Activated T-cell treated with anti-CD3 and anti-CD28 coated beads, Interleukin-2, amount 50 U/mL, for 48 hours (primary cell): ENCODE measurements at places on chromosomes 11 and 22.

DNA sequence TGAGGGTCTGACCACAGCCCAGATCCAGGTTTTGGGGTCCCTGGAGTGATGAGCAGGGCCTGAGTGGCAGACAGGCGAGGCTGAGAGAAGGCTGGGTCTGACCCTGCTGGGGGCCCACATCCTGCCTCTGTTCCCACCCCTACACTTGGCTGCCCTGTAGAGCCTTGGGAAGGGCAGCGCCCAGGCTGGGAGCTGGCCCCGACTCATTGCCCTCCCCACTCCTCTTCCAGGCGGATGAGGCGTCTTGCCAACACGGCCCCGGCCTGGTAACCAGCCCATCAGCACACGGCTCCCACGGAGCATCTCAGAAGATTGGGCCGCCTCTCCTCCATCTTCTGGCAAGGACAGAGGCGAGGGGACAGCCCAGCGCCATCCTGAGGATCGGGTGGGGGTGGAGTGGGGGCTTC lies 4.9 kb downstream of the DERL3 start:
- no peak for DNase-seq

GRCh38 chr11:14269692-14270573 lies 89.0 kb downstream of the RRAS2 start:
- no peak for DNase-seq

DNA sequence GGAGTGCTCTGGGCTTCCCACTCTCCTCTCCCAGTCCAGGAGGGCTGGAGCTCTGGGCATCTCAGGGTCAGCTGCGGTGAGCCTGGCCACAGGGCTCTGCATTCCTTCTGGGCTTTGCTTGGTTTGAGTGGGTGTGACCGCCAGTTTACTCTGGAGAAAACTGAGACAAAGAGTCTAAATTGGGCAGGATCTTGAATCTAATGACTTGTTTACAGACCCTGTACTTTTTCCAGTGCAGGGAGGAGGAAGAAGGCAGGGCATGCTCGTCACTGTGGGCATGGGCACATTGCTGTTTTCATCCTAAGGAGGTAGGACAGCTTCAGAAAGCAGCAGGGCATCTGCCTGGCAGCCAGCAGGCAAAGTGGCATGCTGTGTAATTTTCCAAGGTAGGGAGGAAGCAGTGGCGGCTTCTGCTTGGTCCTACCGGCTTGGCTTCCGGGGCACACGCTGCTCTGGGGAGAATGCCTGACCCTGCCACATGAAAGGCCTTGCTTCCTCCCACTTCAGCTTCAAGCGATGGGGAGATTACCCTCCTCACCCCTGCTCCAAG lies 22.9 kb downstream of the FLI1 start:
- DNase-seq = peak; percentile 63

DNA sequence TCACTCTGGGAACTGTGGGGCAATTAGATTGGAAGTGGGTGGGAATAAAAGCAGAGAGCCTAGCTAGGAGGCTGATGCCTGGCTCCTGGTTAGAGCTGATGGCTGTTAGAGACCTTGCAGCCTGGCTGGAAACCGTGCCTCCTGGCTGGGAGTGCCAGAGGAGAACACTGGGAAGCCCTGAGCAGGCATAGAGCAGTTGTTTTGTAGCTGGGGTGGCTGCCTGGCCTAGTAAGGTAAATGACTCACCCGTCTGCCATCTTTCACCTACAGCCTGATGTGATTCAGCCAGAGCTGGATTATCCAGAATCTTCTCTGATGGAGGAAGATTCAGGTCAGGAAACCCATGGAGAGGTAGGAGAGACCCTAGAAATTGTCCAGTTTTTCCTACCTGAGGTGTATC lies 6.1 kb downstream of the UQCR10 start:
- DNase-seq = no peak

DNA sequence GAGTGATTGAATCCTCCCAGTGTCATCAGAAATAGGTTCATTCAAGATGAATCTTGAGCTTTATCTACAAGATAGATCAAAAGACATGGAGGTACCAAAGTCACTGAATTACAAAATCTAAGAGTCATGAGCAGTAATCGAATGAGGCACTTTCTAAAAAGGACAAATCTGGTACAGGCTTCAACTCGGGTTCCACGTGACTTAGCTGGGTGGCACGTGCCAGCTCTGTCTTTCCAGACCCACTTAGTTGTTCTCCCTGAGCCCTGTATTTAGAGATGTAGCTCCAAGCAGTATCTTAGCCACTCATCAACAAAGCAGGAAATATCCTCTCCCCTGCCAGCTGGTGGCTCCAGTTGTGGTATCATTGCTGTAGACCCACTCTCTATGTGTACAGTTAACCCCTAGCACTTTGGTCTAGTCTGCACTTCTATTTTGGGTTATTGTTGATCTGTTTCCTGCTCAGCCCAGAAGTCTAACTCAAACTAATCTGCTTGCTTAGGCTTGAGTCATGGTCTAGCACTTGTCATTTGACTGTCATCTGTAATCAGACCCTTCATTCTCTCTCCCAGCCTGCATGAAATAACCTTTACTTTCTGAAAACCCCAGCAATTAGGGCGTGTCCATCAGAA lies 528.7 kb downstream of the ETS1 start:
- no peak for DNase-seq

- DNase-seq = no peak
These were observed 12.8 kb downstream of the PRR5 start for GRCh38 chr22:44714703-44715350.

GRCh38 chr11:92087725-92088537 lies 136.7 kb upstream of the FAT3 start:
- DNase-seq = no peak

- DNase-seq = peak; percentile 78
These were observed 76.0 kb upstream of the GRK3 start for GRCh38 chr22:25488244-25489020.

GRCh38 chr11:11236498-11237059 lies 116.5 kb downstream of the CSNK2A3 start:
- no peak for DNase-seq

DNA sequence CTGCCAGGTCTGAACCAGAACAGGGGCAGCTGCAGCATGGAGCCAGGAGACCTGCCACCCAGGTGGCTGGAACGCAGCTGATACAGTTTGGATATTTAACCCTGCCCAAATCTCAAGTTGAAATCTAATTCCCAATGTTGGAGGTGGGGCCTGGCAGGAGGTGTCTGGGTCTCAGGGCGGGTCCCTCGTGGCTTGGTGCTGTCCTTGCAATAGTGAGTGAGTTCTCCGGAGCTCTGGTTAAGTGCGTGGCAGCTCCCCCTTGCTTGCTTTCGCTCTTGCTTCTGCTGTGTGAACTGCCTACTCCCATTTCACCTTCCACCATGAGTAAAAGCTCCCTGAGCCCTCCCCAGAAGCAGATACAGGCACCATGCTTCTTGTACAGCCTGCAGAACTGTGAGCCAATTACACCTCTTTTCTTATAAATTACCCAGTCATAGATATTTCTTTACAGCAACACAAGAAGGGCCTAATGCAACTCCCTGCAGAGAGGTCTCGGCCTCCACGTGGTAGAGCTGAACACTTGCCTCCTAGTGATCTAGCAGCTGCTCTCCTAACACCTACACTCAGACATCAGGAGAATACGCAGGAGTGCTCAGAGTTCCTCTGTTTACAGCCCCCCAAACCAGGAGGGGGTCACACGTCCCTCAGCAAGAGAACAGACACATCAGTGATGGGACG lies 203.7 kb downstream of the CTTN start:
- no peak for DNase-seq

GRCh38 chr11:37107831-37108230 lies 509.8 kb upstream of the RAG2 start:
- DNase-seq = no peak

DNA sequence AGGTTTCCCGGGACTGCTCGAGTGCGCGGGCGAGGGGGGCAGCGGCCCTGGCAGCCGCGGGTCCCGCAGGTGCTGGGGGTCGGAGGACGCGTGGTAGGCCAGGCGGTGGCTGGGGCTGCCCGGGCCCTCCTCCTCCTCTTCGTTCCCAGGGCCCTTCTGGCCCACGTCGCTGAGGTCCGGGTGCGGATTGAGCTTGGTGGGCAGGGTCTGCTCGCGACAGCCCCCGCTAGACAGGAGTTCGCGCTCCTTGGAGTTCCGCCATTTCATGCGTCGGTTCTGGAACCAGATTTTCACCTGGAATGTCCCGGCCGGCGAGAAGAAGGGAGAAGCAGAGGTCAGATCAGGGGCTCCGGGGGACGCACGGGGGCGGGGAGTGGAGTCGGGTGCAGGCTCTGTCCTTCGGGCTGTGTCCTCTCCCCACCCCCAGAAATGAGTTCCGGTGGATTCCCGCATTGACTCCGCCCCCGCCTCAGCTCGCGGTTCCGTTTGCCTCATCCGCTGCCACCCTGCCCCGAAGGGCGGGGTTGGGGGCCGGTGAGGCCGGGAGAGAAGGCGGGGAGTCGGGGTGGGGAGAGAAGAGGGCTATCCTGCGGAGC lies 3.9 kb downstream of the DBX1 start:
- peak; percentile 61 for DNase-seq

DNA sequence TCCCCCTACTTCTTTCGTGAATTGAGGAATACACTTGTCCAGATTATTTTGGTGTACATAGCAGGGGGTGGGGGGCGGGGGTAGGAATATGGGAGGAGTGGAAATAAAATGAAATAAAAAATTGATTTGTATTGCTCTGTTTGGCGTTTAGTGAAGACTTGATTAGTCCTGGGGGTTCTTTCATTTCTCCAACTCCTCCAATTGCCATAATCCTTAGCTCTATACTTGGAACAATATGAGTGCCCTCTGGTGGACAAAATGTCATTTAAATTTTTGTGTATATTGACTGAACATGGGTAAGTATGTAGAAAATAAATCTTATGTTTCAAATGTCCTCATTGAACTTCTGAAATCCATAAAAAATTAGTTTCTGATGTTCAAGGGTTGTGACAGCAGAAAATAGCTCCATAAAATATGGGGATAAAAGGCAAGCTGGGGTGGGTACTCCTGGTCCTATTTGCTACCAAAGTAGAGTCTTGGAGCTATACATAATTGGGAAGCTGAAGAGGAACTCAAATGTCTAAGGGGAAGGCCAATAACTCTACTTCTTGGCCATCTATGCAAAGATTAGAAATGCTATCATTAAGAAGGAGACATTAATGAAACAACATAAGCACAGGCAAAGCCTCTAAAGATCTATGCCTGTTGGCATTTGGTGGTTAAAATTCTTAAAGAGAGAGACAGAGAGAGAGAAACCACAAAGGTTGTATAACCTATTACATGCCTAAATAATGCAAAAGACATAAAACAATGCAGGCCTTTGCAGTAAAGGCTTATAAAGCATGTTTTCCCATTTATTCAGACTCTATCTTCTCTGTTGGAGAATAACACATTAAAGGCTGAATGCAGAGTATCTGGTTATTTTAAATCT lies 421.6 kb downstream of the METTL15 start:
- no peak for DNase-seq

DNA sequence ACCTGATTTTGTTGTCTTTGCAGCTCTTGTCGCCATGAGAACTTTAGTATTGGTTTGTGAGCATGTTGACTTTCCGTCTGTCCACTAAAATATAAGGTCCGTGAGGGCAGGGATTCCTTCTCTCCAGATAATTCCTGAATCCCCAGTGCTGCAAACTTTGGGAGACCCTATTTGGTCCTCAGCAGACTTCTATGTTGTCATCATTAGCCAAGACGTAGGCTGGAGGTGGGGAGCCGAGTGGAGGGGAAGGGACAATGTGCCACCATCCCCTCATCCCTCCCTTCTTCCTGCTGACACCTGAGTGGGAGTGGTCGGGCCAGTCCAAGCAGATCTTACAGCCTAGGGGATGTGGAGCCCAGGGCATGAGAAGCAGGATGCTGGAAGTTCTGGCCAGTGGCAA lies 690.6 kb downstream of the TBC1D22A start:
- DNase-seq = no peak

DNA sequence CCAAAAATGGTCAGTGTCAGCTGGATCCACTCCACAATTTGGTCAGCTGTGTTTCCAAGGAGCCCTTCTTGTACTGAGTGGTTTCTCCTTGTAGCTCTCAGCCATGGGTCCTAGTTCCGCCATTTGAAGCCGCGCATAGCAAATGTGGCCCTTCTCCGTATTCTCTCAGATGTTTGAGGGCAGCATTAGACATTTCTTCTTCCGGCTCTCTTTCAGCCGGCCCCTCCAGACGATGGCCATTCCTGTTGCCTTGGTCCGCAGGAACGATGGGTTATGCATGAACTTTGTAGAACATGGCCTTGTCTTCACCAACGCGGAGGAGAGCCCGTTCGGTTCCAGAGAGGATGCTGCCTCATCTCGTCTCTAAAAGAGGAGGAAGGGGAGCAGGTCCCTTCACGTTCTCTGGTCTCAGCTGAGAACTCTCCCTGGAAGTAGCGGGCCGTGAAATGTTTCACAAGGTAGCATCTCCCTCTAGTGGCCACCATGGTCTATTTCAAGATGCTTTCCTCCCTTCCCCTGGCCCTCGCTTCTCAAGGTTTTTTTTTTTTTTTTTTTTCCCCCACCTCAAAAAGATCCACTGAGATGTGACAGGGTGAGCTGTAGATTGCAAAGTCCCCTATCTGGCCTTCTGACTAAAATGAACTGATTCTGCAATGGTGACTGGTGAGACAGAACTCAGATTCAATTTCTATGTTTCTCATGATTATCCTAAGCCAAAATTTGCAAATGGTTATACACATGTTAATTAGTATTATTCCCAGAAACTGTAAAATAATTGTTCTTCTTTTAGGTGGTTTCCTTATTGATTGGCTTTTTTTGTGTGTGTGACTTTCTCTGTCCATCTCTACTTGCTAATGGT lies 19.8 kb upstream of the PLET1 start:
- DNase-seq = peak; percentile 74

DNA sequence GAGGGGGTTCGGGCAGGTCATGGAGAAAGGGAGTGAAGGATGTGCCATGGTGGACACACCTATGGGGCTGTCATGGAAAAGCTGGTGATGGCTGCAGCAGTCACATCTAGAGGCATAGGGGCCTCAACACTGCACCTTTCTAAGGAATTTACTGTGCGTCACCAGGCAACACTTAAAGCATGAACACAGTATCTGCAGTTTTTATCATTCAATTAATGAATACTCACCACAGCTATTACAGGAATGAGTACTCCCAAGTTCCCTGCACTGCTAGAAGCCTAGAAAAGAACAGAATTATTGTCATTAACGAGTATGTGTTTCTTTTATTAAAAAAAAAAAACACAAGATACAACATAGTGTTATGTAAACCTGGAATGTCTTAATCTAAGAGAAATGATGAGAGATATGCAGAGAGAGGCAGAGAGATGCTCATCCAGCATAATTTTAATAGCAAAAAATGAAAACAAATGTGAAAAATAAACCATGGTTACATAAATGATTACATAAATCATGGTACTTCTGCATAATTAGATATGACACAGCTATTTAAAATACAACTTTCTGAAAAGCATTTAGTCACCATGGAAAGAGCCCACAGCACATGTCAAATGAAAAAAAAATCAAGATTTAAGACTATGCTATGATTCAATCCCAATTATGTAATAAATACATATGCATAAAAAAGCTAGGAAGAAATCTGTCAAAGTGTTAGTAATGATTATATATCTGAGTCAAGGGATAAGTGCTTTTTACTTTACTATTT lies 19.2 kb downstream of the SERPIND1 start:
- no peak for DNase-seq
